ENCODE measurements at places on chromosomes 16 and 17. TPM values are rescaled to one million over a fixed set of nuclear protein-coding genes. Genes with fewer than 3 reads are reported as not detected.

PALB2 gene
- 12.0 TPM for total RNA-seq

KRTAP4-4 gene
- total RNA-seq = not detected

PRAC2 gene
- total RNA-seq = not detected

SOST gene
- total RNA-seq = 0.03 TPM

CNTD1 gene
- total RNA-seq = 0.03 TPM
